ENCODE measurements at places on chromosomes 12 and 14.
A peak's percentile ranks its signal among the peaks of the same experiment; 100 is the strongest.

- H3K27ac ChIP-seq = no peak overlapping the region
- H3K4me3 ChIP-seq = no peak overlapping the region
- no peaks in the 10 kb centered on the region for H3K27me3 ChIP-seq
- H3K36me3 ChIP-seq = no peaks in the 10 kb centered on the region
Observed at GRCh38 chr12:80617733-80618132, 89.7 kb upstream of the MYF6 start.

GRCh38 chr12:124750149-124750656 is 113.5 kb downstream of the SCARB1 start:
- no peak overlapping the region for H3K4me3 ChIP-seq
- H3K27me3 ChIP-seq = no peaks in the 10 kb centered on the region
- DNase-seq = no peak

DNA sequence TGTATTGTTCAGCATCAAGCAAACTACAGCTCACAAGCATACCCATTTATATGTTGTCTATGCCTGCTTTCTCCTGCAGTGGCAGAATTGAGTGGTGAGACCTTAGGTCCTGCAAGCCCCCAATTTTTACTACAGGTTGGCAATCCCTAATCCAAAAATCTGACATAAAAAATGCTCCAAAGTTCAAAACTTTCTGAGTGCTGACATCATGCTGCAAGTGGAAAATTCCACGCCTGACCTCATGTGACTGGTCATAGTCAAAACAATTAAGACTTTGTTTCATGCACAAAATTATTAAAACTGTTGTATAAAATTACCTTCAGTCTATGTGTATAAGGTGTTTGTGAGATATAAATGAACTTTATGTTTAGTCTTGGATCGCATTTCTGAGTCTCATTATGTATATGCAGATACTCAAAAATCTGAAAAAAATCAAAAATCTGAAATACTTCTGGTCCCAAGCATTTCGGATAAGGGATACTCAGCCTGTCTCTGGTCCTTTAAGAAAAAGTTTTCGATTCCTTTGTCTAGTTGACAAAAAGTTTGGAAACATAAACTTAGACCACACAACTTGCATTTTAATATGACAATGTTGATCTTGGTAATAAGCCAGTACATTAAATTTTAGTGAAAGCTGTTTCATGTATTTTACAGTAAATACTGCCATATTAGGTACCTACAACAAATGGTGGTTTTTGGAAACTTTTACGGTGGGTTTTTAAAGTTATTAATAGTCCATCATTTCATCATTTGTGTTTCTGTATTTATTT is 81.5 kb downstream of the AEBP2 start:
- H3K27me3 ChIP-seq = no peaks in the 10 kb centered on the region
- peaks cover 24% of the 10 kb centered on the region for H3K36me3 ChIP-seq
- no peaks in the 10 kb centered on the region for H3K4me1 ChIP-seq
- DNase-seq = no peak
- H3K4me3 ChIP-seq = no peak overlapping the region
- H3K27ac ChIP-seq = no peak overlapping the region

GRCh38 chr12:18165889-18166288 is 75.9 kb upstream of the RERGL start:
- no peaks in the 10 kb centered on the region for H3K4me1 ChIP-seq
- no peak overlapping the region for H3K4me3 ChIP-seq
- DNase-seq = no peak
- H3K36me3 ChIP-seq = no peaks in the 10 kb centered on the region

GRCh38 chr12:18578191-18578590 is 159.6 kb downstream of the PLCZ1 start:
- H3K27me3 ChIP-seq = no peaks in the 10 kb centered on the region
- no peak overlapping the region for H3K27ac ChIP-seq
- no peak for DNase-seq
- H3K4me1 ChIP-seq = no peaks in the 10 kb centered on the region
- H3K36me3 ChIP-seq = no peaks in the 10 kb centered on the region

DNA sequence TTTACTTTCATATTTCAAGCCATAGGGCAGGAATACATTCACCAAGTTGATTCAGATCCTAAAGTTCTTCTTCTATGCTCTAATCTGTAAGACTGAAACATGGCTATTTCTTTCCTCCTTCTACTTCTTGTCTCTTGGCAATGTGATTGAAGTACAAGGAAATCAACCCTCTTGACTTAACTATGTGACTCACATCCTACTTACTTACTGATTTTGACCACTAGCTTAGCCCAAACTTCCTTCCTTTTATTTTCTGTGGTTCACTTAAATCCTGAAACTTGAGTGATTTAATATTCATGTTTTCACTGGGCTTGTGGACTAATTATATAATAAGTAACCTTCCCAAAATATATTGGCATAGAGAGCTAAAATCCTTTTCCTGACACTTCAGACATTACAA is 111.2 kb upstream of the NOVA1 start:
- H3K4me1 ChIP-seq = no peaks in the 10 kb centered on the region
- H3K36me3 ChIP-seq = no peaks in the 10 kb centered on the region
- no peak for DNase-seq
- no peak overlapping the region for H3K4me3 ChIP-seq
- H3K27me3 ChIP-seq = no peaks in the 10 kb centered on the region
- H3K27ac ChIP-seq = no peak overlapping the region

- no peak for DNase-seq
- H3K4me1 ChIP-seq = no peaks in the 10 kb centered on the region
- no peak overlapping the region for H3K27ac ChIP-seq
- no peaks in the 10 kb centered on the region for H3K36me3 ChIP-seq
- H3K4me3 ChIP-seq = no peak overlapping the region
Observed at GRCh38 chr12:27593266-27593665, 69.3 kb downstream of the PPFIBP1 start.

DNA sequence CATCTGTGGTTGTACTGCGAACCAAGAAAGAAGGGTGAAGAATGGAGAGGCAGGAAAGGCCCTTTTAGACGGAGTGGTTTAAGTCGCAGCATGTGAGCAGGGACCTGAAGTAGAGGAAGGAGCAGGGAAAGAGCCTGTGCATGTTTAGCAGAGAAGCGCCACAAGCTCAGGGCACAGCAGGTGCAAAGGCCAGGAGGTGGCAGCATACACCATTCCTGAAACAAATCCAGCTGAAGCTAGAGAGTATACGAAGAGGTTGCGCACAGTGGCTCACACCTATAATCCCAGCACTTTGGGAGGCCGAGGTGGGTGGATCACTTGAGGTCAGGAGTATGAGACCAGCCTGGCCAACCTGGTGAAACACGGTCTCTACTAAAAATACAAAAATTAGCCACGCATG is 49.9 kb downstream of the HELB start:
- no peak overlapping the region for H3K4me3 ChIP-seq
- DNase-seq = peak; percentile 77
- no peak overlapping the region for H3K27ac ChIP-seq
- no peaks in the 10 kb centered on the region for H3K27me3 ChIP-seq

- H3K27me3 ChIP-seq = no peaks in the 10 kb centered on the region
- H3K36me3 ChIP-seq = no peaks in the 10 kb centered on the region
- no peak overlapping the region for H3K4me3 ChIP-seq
- H3K4me1 ChIP-seq = no peaks in the 10 kb centered on the region
- DNase-seq = no peak
Observed at GRCh38 chr14:46381674-46382073, 269.9 kb downstream of the RPL10L start.

GRCh38 chr12:108360487-108360886 is 21.4 kb upstream of the CMKLR1 start:
- no peak overlapping the region for H3K4me3 ChIP-seq
- H3K27me3 ChIP-seq = no peaks in the 10 kb centered on the region
- no peak for DNase-seq
- no peaks in the 10 kb centered on the region for H3K36me3 ChIP-seq

- H3K4me1 ChIP-seq = peaks cover 10% of the 10 kb centered on the region
- H3K27ac ChIP-seq = no peak overlapping the region
- peaks cover 5% of the 10 kb centered on the region for H3K27me3 ChIP-seq
- no peaks in the 10 kb centered on the region for H3K36me3 ChIP-seq
- no peak for DNase-seq
Observed at GRCh38 chr12:132565365-132565764, 45.0 kb downstream of the LRCOL1 start.

DNA sequence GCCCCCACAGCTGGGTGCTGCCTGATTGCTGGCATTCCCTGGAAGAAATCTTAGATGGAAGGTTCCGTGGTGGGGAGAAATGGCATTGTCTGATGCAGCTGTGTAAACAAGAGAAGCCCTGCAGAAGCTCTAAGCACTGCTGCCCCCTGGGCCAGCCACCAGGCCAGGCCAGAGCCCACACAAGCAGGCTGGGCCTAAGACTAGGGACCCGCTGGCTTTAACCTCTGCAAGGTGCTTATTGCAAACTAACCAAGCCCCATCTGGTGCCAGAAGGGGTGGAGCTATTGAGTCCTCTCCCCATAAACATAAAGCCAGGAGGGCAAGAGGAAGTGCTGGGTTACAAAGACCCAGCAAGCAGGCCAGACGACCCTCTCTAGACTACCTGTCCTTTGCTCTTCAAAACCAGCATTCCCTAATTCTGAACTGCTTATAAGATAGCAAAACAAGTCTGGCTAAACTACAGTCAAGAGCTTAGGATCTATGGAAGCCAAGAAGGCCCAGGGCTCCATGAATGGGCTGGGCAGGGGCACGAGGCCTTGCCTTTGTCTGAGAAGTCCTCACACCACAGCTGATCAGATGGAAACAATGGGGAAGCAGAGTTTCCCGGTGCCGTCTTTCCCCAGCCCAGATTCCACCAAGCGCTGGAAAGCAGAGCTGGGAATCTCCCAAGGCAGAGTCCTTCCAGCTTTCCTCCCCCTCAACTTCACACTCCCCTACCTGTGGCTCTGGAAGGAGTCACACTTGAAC is 28.8 kb downstream of the P2RX4 start:
- no peak overlapping the region for H3K4me3 ChIP-seq
- peak overlapping the region; percentile 67 for H3K27ac ChIP-seq
- no peaks in the 10 kb centered on the region for H3K36me3 ChIP-seq
- DNase-seq = no peak

- H3K36me3 ChIP-seq = no peaks in the 10 kb centered on the region
- no peak overlapping the region for H3K27ac ChIP-seq
- H3K27me3 ChIP-seq = no peaks in the 10 kb centered on the region
- H3K4me1 ChIP-seq = no peaks in the 10 kb centered on the region
- no peak for DNase-seq
Observed at GRCh38 chr14:44316647-44317440, 190.2 kb downstream of the FSCB start.

DNA sequence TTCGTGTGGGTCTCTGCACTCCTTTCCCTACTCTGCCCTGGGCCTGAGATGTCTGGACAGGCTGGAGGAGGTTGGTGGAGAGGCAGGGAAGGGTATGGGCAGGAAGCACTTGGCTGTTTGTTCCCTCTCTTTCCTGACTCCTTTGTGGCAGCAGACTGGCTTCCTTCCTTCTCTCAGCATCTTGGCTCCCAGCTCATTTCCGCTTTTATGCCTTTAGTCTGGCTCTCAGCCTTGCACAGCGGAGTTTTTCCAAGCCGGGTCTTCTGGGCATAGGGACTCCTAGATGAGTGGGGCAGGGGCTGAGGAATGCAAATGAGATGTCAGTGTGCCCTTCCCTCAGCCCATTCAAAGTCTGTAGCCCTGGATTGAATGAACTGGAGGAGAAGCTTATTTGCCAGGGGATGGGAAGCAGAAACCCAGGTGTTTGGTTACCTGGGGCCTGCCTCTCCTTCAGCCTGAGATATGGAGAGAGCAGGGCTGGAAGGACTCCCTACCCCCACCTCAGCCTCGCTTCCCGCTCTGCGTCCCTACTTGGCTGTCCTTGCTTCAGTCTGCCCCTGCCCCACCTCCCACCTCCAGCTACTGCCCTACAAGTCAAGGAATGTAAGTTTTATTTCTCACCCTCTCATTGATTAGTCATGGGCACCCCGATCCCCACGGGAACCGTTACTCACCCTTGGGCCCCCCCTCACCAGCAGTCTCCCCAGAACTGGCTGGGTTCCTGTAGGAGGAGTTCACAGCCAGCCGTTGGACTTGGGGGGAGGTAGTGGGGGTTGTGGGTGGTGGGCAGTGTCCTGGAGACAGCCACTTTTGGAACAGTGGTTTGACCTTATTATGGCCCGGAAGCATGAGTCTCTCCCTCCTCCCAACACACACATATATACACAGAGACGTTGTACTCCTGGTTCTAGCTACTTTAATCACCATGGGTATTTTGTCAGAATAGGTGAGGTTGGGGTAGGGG is 9.3 kb upstream of the ITGA5 start:
- no peak overlapping the region for H3K4me3 ChIP-seq
- DNase-seq = no peak
- H3K4me1 ChIP-seq = no peaks in the 10 kb centered on the region
- peaks cover 27% of the 10 kb centered on the region for H3K27me3 ChIP-seq
- H3K27ac ChIP-seq = no peak overlapping the region
- H3K36me3 ChIP-seq = no peaks in the 10 kb centered on the region

DNA sequence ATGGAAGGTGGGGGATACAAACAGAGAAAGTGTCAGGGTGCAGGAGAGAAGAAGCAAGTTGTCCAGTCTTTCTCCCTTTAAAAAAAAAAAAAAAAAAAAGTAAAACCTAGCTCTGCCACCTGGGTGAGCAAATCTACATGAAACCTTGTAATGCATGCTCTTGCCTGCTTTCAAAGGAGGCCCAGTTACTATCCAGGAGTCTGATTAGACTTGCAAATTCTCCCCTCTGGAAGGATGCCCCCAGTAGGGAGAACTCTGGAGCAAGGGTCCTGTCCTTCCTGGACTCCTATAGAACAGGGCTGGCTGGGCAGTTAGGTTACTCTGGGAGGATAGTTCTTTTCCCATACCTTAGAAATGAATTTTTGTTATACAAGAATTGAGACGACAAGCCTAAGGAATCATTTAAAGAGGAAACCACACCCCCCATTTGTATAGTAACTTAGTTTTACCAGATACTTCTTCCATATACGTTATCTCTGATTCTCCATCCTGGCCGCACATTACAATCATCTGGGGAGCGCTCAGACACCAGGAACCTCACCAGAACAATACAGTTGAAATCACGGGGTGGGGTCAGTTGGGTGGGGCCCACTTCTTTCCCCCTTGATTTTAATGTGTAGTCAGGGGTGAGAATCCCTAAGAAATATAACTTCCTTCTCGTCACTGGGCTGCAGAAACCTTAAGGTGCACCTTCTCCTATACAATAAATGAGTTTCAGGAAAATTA is 30.5 kb downstream of the RAB35 start:
- peak; percentile 23 for DNase-seq
- no peaks in the 10 kb centered on the region for H3K36me3 ChIP-seq
- H3K4me1 ChIP-seq = peaks cover 9% of the 10 kb centered on the region

DNA sequence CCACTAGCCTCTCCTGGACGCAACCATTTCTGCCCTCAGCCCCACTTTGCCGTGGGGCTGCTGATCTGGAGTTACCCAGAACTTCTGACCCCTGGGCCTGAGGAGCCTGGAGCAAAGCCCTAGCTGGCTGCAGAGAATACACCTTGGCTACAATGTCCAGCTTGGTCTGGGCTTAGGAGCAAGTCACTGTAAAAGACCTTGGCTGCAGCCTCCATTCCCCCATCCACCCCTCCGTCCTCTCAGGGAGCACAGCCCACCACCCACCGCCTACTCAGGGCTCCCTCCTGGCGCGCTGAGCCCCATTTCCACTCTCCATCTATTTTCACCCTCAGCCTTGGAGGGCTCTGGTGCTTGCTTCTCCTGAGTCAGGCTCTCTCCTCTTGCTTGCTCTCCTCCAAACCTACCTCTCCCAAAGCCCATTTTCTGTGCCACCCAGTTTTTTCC is 42.9 kb downstream of the ERH start:
- no peak for DNase-seq
- H3K36me3 ChIP-seq = no peaks in the 10 kb centered on the region
- no peak overlapping the region for H3K4me3 ChIP-seq
- no peaks in the 10 kb centered on the region for H3K27me3 ChIP-seq
- H3K27ac ChIP-seq = no peak overlapping the region
